ENCODE measurements at places on chromosomes 2 and 18.

DNA sequence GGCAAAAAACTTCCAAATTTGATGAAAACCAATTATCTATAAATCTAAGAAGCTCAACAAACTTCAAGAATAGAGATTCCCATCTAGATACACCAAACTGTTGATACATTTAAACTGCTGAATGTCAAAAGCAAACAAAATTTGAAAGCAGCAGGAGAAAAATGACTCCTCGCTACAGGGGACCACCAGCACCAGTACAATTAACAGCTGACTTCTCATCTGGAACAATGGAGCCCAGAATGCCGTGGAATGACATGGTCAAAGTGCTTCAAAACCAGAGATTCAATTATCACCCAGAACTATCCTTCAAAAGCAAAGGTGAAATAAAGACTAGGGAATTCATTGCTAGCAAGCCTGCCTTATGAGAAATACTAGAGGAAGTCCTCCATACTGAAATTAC is 11.6 kb downstream of the SRSF7 start:
- DNase-seq, result no peak

DNA sequence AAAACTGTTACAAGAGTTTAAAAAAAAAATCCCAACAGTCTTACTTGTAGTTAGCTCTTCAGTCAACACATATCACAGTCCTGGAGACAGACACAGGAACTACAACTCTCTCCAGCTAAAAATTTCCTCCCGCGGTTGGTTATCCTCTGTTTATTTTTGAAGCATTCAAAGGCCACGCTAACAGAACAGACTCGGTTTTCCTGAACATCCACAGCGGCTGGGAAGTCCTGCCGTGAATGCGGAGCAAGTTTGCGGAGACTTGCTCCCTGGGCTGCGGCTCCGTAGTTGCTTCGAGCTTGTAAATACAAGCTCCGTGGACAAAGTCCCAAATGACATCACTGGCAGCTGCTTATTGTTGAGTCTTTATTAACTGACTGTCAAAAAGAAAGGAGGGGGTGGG is at the start of gene NCKAP5:
Gene NCKAP5, minus strand, starts transcription at position 292 of the 400 bp plus-strand sequence. CDS start 50,937 bp downstream, outside the sequence.
- DNase-seq, result no peak

GRCh38 chr18:39627936-39628335 is 2062.3 kb upstream of the CELF4 start:
- DNase-seq, result no peak

DNA sequence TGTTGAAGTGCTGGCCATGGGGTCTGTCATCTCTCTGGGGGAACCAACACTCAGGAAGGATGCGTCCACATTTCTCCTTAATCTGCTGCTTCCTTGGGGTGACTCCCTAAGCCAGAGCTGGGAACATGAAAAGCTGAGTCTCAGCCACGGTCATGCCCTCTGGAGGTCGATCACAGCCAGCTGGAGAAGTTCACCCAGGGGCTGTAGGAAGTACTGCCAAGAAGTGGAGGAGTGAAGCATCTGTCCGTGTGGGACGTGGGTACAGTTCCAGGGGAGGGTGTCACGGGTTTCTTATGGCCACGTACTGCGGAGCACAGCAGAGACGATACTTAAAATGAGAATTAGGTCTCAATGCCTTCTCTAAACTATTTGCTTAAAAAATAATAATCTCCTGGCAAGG is 42.4 kb upstream of the IGFBP2 start:
- no peak for DNase-seq

GRCh38 chr18:75844146-75844545 is 416.6 kb upstream of the SMIM21 start:
- DNase-seq, result no peak

DNA sequence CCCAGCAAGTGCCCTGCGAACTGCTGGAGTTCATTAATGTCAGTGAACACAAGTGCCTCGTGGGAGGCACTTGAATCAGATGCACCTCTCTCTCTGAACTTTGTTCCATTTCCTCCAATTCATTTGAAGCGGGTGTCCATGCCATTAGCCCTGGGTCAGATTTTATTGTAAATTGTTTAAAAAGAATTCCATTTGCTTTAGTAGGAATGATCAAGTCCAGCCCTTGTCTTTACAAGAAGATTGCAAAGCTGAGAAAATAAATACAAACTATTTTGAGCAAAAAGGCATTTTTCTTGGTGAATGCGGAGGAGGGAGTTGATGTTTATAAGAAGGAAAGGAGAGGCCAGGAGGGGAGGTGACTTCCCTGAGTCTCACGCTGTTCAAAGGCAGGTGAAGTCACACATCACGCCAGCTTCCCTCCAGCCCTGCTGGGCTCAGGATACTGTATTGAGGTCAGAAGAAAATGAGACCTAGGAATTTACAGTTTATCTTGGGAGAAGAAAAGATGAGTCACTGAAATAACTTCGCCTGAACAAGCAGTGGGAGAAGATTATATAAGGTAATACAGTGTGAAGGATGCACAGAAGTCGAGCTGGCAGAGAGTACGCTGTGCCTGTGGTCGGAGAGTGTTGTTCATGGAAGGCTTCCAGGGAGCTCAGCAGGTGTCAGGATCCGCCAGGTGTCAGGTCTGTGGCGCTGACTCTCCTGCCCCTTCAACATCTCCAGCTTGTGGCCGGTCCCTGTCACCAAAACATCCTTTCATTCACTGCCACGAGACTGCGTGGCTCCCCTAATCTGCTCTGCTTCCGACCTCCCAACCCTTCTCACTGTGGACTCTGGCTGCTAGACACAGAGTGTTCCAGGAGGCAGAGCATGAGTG is 36.5 kb downstream of the EFR3B start:
- no peak for DNase-seq

DNA sequence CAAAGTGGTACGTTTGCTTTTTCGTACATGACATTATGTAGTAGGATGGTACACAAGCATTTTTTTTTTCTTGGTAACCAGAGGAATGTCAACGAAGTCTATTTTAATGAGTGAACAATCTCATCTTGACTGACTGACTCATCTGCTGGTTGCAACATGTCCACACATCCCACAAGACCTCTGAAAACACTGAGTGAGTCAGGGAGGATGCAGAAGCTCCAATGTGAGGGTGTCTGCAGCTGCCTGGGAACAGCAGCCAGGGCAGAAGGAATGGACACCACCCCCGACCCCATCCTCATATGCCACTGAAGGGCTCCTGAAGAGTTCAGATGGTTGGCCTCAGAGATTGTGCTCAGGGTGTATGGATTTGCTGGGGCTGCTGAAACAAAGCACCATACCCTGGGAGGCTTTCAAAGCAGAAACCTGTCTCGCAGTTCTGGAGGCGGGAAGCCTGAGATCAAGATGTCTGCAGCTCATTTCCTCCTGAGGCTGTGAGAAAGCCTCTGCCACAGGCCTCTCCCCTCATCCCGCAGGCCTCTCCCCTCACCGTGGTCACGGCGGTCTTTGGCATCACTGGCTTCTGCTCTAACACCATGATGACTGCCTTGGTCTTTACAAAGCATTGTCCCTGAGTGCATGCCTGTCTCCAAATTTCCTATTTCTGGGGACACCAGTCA is 124.6 kb downstream of the LRATD1 start:
- no peak for DNase-seq

All from activated naive CD8-positive, alpha-beta T cell treated with anti-CD3 and anti-CD28 coated beads for 36 hours (primary cell).